Transverse colon (tissue), 4 donors: ENCODE measurements at places on chromosomes 6 and 20. TPM values are rescaled to one million over a fixed set of nuclear protein-coding genes. Genes with fewer than 3 reads are reported as not detected.

Gene NEURL2
- 14.7 TPM for total RNA-seq

Gene SFTA2
- not detected for total RNA-seq

Gene STMND1
- total RNA-seq, result 1.1 TPM

Gene USP49
- 3.3 TPM for total RNA-seq

Gene C6orf58
- not detected for total RNA-seq

Gene LKAAEAR1
- not detected for total RNA-seq

Gene RIPPLY2
- total RNA-seq, result not detected

Gene PRKN
- 4.5 TPM for total RNA-seq

Gene TINAG
- 86.4 TPM for total RNA-seq

Gene TRIM31
- total RNA-seq, result 206 TPM

Gene FOXA2
- 13.5 TPM for total RNA-seq

Gene CAP2
- 10.1 TPM for total RNA-seq

Gene HSPA1B
- total RNA-seq, result 233 TPM

Gene C4B
- total RNA-seq, result 137 TPM

Gene NKAIN2
- total RNA-seq, result not detected

DNA sequence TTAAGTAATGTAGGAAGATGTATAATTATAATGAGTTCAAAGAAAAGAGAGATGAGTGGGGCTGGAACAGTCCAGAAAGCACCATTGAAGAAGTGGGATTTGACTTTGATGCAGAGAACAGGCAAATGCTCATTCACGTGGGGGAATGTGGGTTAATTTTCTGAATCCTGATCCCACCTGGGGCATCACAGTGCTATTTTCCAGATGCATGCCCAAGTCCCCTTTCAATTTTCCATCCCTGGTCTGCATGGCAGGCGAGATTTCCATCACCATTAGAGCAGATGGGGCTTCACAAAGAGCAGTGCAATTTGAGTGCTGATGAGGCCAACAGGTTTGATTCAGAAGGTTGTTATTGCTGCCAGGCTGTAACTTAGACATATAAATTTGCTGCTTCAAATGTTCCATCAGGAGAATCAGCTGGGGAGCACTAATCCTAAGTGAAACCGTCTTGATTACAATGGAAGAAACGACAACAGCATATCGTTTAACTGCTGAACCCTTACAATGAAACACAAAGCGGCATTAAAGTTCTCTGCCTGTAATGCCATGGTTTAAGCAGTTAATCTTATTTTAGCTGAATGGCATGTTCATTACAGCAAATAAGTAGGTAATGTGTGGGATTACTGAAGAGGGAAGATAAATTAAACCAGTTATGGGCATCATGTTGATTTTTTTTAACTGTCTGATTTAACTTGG, 45.2 kb downstream of the OSTM1 start:
- no peak for DNase-seq

GRCh38 chr6:14499841-14500240, 382.3 kb downstream of the CD83 start:
- DNase-seq, result no peak

GRCh38 chr6:16841241-16841640, 80.0 kb upstream of the ATXN1 start:
- no peak for DNase-seq

- DNase-seq, result no peak
These were observed 122.6 kb downstream of the GPX5 start for GRCh38 chr6:28648035-28648877.

GRCh38 chr6:68256391-68256790, 378.7 kb upstream of the ADGRB3 start:
- no peak for DNase-seq

DNA sequence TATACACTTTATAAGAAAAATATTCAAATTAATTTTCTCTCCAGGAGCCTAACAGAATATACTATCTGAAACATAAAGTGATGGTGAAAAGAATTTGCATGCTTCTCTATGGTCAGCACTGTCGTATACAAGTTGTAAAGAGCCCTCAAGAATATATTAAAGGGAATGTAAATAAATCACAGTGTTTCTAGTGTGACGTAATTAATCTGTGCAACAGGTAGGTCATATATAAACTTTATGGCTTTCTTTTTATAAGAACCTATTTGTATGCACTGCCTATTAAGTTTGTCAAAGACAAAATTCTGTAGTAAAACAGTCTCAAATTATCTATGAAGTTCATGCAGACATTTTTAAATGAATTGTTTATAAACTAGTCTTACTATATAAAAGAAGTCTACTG, 347.9 kb upstream of the EYS start:
- no peak for DNase-seq

DNA sequence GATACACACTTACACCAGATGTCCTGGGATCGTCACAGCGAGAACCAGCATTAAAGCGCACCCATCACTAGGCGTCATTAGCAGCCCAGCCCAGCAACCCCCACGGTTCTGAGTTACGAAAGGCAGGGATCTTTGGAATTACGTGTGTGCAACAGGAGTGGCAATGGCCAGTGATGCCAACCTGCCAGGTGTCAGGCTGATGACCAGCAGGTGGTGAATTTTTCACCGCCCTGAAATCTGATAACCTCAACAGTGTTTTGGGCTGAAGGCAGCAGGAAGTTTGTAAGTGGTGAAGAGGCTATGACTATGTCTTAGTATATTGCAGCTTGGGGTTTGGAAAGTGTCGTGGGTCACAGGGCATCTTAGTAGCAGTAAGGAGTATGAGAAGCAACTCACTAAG, 166.1 kb downstream of the TMEM242 start:
- no peak for DNase-seq

GRCh38 chr6:8844968-8845367, 409.6 kb upstream of the SLC35B3 start:
- DNase-seq, result no peak

DNA sequence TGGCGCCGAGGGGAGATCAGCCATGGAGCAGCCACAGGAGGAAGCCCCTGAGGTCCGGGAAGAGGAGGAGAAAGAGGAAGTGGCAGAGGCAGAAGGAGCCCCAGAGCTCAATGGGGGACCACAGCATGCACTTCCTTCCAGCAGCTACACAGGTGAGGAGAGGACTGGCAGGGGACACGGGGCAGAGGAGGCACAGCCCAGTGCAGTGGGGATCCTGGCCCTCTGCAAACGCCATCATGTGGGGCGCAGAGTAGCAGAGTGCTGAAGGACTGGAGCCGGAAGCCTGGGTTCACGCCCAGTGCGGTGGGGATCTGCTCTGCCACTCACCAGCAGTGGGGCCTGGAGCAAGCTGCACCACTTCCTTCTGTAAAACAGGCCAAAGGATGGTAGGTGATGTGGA, 41.1 kb upstream of the FANCE start:
- no peak for DNase-seq

DNA sequence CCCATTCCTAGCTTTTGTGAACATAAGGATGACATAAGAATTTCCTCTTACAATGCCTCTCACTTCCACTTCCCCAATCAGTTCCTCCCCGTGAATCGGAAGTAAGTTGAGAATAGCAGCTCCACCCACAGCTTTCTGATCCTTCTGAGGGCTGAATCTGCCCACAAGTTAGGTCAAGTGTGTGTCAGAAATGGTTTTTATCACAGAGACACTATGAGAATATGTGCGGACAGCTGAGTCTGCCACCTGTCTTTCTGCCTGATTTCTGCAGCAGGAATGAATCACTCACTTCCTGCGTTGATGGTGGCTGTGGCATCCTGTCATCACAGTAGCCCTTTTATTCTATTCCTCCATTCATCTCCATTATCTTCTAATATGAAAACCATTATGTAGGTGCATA, 70.2 kb downstream of the RIN2 start:
- no peak for DNase-seq

- no peak for DNase-seq
These were observed 5.0 kb upstream of the COX4I2 start for GRCh38 chr20:31632548-31633338.

DNA sequence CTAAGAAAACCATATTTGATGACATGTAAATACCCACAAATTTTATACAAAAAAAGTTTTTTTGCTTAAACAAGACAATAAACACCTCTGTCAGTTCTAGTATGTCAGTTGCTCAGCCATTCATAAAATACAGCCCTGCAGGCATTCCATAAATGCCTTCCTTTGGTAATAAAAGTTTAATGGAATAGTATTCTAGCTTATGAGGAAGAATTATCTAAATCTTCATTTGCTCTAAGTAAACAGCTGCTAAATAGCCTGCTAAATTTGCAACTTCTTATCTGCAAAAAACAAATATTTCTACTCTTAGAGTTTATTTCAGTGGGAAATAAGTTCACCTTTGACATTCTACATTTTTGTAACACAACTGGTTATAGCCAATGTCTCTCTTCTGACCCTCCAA, 108.8 kb downstream of the SMLR1 start:
- DNase-seq, result no peak

DNA sequence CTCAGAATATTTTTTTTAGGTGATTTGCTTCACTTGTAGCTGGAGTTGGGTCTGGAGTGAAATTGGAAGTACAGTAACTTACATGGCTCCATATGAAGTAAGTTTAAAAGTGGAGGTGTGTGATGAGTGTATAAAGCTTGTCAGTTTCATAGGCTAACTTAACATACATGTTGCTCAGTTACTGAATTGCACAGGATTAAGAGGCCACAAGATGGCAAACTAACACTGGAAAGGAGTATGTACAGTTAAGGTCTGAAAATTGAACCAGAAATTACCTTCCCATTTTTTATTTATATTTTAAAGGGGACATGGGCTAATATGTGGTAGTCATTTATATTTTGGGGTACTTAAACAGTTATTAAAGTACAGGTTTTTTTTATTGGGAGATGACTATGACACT, 45.3 kb upstream of the SMIM8 start:
- no peak for DNase-seq

- DNase-seq, result no peak
These were observed 592 bp downstream of the LTB start for GRCh38 chr6:31581434-31582229.

- peak; percentile 74 for DNase-seq
These were observed 531.3 kb upstream of the JAG1 start for GRCh38 chr20:11204926-11205768.

GRCh38 chr20:18853946-18854646, 40.5 kb downstream of the SCP2D1 start:
- no peak for DNase-seq

GRCh38 chr6:161624111-161624510, 350.2 kb upstream of the AGPAT4 start:
- DNase-seq, result no peak

- peak; percentile 63 for DNase-seq
These were observed 77.7 kb downstream of the ANKRD60 start for GRCh38 chr20:58150772-58151171.

DNA sequence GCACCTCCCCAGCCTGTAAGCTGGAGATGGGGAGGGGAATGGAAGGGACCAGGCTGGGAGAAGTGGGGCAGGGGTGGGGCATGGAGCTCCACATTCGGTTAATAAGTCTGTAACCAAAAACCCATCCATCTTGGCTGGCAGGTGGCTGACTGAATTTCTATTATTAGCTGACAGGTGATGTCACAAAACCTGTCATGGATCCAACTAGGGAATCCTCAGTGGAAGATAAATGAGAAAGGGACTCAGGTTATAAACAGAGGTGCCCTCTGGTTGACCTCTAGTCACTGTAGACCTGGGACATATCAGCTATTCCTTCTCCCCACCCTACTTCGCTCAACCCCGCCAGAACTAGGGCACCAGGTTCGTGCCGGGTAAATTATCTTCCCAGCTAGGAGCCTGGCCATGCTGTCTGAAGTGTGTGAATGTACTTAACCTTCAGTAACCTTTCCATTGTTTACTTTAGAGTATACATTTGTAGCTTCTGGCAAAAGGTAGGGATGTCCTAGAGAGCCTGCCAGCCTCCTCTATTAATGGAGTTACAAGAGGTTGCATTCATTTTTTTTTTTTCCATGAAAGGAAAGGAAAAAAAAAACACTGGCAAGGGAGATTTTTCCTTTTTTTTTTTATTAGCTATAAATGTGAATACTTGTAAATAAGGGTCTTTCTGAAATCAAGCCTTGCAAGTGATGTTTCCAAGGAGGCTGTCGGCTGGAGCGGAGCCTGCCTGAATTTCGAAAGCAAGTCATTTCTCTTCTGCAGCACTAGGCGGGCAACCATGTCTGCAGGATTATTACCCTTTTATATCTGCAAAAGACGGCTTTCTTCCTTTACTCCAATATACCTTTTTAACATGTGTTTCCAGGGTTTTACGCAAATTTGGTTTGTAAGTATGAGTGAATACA, 135.9 kb downstream of the TMEM242 start:
- DNase-seq, result no peak

- DNase-seq, result no peak
These were observed 2.4 kb downstream of the SLC22A1 start for GRCh38 chr6:160124007-160124406.

GRCh38 chr6:113893866-113894265, 36.7 kb downstream of the MARCKS start:
- DNase-seq, result no peak

DNA sequence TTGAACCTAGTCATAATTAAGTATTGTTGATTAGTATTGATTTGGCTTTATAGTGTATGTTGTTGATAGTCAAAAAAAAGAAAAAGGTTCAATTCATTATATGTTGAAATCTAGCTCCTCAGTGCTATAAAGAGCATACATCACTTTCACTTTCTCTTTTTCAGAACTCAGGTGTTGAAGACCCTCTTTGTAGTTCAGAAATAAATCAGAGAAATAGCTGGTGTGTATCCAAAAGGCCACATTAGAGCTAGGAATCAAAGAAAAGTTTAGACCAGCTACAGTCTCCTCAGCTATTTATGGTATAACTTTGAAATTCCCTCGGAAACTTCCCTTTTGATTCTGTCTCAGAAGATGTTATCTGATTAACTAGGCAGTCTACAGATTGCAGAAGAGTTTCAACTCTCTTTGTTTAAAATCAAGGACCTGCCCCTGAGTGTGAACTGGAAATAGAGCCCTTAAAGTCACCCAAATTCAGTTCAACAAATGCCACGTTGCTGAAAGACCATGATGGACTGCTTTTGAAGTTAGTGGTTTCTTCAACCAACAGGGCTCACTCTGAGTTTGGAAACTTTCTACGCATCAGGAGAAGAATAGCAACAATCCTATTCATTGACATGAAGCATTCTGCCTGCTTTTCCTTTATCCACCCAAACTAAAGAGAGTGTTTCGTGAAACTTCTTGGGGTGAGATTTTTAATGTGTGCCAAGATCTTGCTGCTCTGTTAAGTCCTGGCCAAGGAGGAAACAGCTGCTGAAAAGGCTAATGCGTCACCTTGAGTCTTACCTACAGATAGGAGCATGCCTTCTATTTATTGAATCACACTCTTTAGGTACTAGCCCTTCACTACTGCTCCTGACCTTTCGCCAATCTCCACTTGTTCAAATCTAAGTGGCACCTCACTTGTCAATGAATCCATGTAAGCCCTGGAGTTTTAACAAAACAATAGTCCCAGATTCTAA, 111.7 kb downstream of the TNFRSF21 start:
- no peak for DNase-seq

GRCh38 chr6:14984519-14984853, 261.4 kb upstream of the JARID2 start:
- peak; percentile 79 for DNase-seq

- no peak for DNase-seq
These were observed 38.7 kb downstream of the LAMA4 start for GRCh38 chr6:112215488-112216284.

DNA sequence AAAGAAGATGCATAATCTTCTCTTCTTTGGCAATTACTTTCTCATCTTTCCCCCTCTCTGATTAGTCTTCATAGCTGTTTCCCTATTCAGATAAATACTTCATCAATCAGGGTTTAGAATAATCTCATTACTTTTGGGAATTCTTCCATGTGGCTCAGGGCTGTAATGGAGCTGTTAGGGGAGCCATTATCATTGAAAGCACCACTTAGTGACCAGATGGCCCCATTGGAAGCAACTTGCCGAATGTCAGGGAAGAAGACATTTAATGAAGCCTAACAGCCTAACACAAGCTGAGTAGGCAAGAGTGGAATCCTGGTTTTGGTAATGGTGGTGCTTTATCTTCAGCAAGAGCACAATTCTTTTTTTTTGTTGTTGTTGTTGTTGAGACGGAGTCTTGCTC, 45.0 kb downstream of the TIAM2 start:
- no peak for DNase-seq
